Activated CD8-positive, alpha-beta T cell treated with anti-CD3 and anti-CD28 coated beads for 36 hours (primary cell): ENCODE measurements at places on chromosomes 12 and 14.

DNA sequence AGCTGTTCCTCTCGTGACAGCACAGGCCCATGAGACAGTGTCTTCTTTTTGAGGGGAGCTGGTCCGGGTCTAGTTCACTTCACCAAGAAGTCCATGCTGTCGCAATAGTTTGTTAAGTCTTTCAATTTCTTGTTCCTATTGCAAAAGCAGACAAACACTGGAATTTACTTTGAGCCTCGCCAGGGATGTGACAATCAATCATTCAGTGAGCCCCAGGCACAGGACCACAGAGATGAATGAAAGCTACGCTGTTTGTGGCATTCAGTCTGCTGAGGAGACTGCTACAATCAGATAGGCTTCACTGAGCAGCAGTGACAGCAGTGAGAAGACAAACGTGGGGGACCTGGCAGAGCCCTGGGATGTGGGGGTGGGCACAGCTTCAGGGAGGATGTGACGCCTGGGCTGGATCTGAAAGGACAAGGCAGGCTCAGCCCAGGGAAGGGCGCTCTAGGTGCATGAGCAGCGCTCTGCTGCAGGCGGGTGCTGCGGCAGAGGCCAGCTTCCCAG is 35.5 kb downstream of the TCTN1 start:
- DNase-seq, result no peak

DNA sequence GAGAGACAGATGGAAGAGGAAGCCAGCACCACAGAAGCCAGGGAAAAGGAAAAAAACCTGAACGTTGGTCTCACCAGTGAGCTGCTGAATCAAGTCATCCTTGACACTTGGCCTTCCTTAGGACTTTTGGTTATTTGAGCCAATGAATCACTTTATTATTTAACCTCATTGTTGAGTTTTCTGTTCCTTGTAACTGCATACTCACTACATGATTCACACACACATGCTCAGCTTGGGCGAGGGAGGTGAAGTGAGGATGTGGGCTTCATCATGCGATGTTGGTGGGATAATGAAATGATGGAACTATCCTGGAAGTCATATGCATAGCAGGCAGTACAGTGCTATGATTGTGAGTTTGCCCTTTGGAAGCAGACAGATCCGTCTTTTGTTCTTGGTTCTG is 40.6 kb upstream of the RPH3A start:
- DNase-seq, result no peak

GRCh38 chr14:20499108-20499507 is 6.2 kb upstream of the RNASE10 start:
- no peak for DNase-seq

GRCh38 chr12:110536834-110537604 is 34.9 kb downstream of the RAD9B start:
- DNase-seq, result no peak

DNA sequence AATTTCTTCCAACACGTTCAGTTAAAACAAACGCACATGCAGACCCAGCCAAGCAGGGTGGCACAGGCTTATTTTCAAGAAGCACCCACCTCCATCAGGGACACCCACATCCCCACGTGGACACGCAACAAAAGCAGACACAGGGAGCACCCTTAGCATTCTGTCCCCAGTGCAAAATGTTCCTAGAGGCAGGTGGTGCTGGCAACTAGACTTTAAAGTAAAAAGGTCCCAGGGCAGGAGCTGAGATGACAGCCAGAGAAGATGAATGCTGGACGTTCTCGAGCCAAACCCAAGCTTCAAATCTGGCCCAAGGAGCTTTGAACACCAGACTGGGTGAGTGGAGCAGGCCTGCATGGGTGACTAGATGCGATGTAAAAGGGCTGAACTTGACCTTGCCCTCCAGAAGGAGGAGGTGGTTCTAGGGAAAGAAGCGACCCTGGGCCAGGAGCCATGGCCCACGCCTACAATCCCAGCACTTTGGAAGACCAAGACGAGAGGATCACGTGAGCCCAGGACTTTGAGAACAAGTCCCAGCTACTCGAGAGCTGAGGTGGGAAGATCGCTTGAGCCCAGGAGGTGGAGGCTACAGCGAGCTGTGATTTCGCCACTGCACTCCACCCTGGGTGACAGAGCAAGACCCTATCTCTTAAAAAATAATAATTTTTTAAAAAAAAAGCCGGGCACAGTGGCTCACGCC is 47.3 kb downstream of the KDM2B start:
- no peak for DNase-seq

DNA sequence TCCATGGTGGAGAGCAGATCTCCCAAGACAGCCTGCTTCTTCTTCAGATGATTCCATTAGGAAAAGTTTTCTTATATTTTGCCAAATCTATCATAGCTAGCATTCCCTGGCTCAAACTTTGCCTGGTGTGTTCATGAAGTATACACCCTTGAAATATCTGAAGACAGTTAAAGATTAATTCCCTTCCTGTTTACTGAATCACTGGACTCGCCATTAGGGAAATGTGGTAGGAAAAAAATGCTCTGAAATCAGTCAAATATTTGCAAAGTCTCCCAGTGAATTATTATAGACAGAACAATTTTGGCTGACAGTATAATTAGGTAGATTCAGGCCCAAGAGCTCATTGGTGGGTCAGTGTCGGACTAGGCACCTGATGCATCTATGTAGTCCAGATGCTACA is 86.5 kb downstream of the PDZRN4 start:
- no peak for DNase-seq

DNA sequence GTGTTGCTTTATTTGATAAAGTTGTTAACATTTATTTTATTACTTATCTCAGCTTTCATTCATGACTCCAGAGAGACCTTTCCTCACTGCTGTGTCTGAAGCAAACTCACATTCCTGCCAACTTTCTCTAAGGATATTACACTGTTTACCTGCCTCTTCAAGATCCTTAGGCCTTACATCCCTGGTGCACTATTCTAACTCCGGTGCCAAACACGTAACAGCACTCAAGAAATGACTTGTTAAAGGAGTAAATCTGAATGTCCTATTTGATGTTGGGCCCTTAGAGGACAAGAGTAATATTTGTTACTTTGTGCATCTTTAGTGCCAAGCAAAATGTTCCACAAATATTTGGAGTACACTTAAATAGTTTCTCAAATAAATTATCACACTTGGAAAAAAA is 324.1 kb upstream of the FLRT2 start:
- DNase-seq, result no peak

- peak; percentile 51 for DNase-seq
Observed at GRCh38 chr14:61406675-61407074, 85.3 kb downstream of the PRKCH start.

DNA sequence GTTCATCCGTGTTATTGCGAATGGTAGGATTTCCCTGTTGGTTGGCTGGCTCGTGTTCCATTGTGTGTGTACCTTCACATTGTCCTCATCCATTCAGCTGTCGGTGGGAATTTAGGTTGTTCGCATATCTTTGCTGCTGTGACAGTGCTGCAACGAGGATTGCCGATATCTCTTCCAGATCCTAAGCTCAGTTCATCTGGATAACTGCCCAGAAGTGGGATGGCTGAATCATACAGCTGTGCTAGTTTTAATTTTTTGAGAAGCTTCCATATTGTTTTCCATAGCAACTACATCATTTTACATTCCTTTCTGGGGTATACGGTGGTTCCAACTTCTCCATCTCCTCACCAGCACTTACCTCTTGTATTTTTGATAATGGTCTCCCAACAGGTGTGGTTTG is 292.8 kb upstream of the SFSWAP start:
- no peak for DNase-seq
